ENCODE measurements at places on chromosomes 6 and 20.

DNA sequence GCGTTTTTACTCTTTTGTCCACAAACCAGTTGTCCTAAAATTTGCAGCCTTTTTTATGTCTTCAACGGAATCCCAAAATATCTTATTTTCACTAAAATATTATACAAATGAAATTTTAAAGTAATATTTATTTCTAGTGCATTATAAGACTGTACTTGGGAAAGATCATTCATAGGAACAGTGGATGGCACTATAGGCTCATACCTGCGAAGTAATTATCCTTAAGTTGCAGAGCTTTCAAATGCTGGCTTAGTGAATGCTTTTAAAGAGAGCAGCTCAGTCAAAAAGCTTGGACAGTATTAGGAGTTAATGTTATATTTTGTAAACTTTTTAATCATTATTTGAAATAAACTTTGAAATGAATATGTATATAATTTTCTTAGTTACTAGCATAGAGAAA, 254.9 kb downstream of the CDKAL1 start:
- DNase-seq: no peak

DNA sequence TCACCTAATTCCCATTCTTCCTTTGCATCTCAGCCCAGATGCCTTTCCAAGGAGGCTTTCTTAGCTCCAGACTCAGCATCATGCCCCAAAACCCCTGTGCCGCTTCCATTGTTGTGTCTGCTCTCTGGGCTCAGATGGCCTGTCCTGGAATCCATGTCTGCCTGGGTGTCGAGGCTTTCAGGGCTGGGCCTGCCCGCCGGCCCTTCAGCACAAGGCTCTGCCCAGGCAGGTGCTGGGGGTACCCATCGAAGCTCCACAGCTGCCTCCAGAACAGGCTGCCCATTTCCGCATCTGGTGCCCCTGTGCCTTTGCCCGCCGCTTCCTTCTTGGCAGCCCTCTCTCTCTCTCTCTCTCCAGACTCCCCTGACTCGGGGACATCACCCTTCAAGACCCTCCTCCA, 1.2 kb downstream of the CPXM1 start:
- no peak for DNase-seq

DNA sequence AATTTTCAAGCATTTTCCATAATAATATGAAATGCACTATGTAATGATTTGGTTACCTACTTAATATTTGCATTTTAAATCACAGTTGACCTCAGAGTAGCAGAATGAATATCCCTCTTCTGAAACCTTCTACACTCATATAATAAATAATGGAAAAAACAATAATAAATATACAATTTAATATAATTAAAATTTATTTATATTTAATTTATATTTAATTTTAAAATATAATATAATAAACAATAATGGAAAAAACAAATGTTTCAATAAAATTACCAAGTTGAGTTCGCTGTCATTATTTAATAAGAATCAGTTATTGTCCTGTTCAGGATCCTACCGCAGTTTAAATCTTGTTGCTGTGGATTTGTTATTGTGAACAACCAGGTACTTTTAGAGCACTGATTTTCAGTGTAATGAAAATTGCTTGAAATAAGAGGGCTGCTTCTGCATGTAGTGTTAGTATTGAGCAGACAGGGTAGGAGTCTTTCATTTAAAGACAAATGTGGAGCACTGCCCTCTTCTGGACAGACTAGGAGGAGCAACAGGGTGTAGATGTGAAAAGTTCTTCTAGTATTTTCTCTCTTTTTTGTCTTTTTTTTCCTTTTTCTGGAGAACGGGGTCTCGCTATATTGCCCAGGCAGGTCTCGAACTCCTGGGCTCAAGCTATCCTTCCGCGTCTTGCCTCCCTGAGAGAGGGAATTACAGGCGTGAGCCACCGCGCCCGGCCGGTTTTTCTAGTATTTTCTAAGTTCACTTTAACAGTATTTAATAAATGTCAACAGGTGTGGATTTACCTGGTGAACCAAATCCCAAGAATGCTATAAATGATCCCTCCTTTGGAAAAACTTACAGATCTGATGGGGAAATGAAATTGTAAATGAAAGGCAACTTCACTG, 13.6 kb downstream of the TRAPPC3L start:
- DNase-seq: no peak

DNA sequence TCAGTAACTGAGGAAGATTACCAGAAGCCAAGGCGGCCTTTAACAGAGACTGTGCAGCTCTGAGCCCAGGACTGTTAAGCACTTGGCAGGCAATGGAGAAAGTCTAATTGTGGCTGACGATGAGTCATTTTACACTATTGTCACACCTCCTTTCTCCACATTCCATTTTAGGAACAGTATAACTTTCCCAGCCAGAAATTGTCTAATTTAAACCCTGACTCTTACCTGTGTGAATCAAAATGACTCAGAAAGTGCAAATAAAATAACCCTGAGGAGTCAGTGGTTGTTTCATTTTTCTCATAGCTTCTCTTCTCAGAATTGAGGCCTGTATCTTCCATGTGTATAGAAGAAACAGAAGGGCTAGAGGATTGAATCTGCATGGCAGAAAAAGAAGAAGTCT, 40.0 kb upstream of the OPN5 start:
- no peak for DNase-seq

GRCh38 chr6:74757813-74758212, 448.0 kb downstream of the COL12A1 start:
- no peak for DNase-seq

DNA sequence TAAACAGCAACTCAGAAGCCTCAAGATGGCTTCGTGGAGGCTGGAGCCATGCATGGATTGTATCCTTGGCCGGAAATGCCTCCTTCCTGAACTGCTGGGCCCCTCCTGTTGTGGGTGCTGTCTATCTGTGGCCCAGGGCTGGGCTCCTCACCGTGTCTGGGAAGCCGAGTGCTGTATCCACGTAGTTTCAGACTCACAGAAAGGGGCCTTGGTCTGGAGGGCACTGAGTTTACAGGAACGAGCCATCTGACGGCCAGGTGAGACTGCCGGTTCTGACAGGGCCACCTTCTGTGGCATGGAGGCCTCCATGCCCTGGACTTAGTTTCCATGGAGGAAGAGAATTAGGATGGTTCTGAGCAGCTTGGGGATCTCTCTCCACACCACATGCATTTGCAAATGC, 142.2 kb downstream of the ERMARD start:
- no peak for DNase-seq

- no peak for DNase-seq
These were observed 150.4 kb upstream of the HMGN3 start for GRCh38 chr6:79384845-79385244.

- no peak for DNase-seq
These were observed 4.9 kb downstream of the PLCG1 start for GRCh38 chr20:41142245-41142644.

GRCh38 chr6:130913120-130913519, 85.9 kb downstream of the SMLR1 start:
- no peak for DNase-seq

GRCh38 chr20:61805365-61805764, 260.3 kb downstream of the TAF4 start:
- no peak for DNase-seq

DNA sequence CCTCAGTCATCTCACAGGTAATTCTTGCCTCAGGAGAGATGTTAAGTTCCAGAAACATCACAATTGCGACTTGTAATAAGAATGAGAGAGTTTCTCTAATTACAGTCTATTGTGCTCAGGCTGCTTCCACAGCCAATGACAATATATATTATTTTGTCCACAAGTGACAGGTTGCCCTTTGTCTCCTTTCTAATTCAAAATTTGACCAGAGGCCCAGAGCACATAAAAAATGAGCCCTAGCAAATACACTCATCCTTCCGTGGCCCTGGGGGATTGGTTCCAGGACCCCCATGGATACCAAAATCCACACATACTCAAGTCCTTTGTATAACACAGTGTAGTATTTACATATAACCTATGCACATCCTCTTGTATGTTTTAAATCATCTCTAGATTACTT, 88.1 kb upstream of the TMEM170B start:
- DNase-seq: no peak

GRCh38 chr20:40320517-40321011, 368.5 kb downstream of the MAFB start:
- DNase-seq: no peak

GRCh38 chr20:58676161-58676560, 16.4 kb upstream of the NPEPL1 start:
- no peak for DNase-seq

DNA sequence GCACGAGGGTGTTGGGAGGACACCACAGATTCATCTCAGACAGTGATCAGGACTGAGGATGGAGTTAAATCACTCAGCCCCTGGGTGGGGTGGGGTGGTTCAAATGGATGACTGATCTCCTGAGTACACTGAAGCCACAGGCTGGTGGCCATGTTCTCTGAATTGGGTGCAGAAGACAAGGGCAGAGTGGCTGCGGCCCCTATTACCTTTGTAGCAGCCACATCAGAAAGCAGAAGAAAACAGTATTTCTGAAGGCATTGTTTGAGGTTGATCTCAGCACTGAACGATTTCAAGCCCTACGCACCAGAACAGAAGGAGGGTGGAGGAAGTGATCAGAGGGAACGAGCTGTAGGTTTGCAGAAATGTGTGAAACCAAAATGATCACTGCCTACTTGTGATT, 71.6 kb downstream of the SH3BGRL2 start:
- DNase-seq: no peak

DNA sequence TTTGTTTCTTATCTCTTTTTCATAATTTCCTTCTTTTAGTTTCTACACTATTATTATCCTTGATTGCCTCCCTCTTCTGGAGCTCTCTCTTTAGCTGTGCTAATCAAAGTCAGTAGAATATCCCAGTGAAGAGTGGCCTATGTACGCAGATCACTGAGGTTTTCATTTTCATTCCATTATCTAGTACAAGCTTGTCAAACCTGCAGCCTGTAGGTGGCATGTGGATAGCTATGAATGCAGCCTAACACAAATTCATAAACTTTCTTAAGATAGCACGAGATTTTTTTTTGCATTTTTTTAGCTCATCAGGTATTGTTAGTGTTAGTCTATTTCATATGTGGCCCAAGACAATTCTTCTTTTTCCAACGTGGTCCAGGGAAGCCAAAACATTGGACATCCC, 825.7 kb upstream of the MAP3K7 start:
- no peak for DNase-seq

GRCh38 chr6:135423649-135424128, 73.9 kb downstream of the AHI1 start:
- DNase-seq: no peak

- no peak for DNase-seq
These were observed 45.7 kb upstream of the PBOV1 start for GRCh38 chr6:138263963-138264362.

DNA sequence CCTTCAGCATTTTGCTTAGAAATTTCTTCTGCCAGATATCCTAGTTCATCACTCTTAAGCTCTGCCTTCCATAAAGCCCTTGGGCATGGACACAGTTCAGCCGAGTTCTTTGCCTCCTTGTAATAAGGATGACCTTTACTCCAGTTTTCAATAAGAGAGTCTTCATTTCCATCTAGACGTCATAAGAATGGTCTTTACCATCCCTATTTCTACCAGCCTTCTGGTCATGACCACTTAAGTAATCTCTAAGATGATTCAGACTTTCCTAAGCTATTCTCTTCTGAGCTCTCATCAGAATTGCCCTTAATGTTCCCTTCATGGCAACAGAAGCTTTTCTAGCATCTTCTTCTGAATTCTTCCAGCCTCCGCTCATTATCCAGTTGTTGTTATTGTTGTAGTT, 126.1 kb downstream of the TFAP2C start:
- no peak for DNase-seq

DNA sequence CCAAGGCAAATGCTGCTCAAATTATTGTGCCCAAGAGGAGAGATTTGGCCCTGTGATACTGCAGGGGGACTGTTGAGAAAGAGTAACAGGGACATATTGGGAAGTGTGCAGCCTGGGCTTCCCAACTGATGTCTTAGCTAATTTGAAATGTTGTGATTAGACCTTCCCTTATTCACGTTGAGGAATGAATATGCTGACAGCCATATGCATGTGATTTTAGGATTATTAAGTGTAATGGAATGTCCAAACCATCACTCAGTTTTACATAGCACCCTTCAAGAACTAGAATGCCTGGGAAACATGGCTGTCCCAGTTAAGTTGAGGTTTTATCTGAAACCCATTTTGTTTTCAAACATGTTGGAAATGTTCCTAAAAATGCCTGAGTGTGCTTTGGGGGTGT, 81.4 kb downstream of the CARMIL1 start:
- no peak for DNase-seq

DNA sequence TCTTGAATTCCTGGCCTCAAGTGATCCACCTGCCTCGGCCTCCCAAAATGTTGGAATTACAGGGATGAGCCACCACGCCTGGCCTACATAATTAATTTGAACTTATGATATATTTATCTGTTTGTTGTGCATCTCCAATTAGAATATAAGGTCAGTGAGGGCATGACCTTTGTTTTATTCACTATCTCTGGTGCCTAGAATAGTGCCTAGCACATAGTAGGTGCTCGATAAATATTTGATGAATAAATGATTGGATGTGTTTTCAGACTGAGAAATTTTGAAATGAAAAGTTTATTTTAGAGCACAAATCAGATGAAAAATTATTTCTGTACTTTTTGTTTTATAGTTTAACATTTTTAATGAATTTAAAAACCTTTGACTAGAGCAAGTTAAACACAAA, 19.4 kb upstream of the VEGFA start:
- no peak for DNase-seq

DNA sequence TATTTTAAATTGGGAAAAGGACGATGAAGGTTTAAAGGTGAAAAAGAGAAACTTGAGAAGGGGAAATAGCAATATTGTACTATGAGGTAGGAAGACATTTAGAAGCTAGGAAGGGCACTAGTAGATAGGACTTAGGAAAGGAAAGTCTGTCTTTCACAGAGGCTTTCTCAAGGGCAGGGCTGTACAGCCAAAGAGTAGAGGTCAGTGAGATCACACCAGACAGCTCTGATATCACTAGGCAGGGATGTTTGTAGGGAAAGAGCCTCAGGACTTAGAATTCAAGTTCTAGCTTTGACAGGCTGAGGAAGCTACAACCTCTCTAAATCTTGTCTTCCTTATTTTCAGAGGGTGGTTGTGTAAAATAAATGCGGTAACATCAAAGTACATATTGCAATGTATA, 160.4 kb upstream of the SLC22A16 start:
- DNase-seq: no peak

DNA sequence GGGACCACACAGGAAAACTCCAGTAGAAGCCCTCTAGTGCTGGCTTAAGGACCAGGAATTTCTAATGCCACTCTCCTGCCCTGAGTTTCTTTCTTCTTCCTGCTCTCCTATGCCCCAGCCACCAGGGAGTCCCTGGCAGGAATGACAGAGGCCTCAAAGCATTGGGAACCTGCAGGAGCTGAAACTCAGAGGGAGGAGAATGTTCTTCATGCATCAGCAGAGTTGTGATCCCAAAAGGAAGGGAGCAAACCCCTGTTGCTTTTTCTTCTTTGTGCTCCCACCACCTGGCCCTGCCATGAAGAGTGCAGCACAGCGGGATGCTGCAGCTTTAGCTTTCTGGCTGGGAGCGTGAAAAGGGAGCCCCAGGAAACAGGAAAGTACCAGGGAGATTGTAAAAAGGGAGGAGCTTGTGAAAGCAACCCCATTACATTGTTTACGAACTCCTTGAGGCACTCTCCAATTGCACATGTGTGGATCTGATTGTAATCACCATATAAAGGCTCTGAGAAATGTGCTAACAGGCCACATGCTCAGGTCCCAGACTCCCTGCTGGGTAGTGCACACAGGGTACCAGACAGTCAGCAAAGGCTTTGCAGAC, 34.7 kb upstream of the FKBP1A start:
- DNase-seq: no peak

All from D721Med (cell line).